Endothelial cell (in vitro differentiated cells): ENCODE measurements at places on chromosomes 6 and 20. TPM values are rescaled to one million over a fixed set of nuclear protein-coding genes. Genes with fewer than 3 reads are reported as not detected.

DNA sequence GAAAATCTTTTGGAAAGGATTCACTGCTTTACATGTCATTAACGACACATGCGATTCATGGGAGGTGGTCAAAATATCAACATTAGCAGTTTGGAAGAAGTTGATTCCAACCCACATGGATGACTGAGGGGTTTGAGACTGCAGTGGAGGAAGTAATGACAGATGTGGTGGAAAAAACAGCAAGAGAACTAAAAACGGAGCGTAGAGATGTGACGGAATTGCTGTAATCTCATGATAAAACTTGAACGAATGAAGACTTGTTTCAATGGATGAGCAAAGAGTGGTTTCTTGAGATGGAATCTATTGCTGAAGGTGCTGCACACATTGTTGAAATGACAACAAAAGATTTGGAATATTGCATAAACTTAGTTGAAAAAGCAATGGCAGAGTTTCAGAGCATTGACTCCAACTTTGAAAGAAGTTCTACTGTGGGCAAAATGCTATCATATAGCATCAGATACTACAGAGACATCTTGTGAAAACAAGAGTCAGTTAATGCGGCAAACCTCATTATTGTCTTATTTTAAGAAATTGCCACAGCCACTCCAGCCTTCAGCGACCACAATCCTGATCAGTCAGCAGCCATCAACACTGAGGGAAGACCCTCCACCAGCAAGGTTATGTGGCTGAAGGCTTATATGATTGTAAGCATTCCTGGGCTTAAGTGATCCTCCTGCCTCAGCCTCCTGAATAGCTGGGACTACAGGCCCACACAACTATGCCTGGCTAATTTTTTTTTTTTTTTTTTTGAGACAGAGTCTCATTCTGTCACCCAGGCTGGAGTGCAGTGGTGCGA, 19.2 kb downstream of the SRSF3 start:
- H3K4me3 ChIP-seq, result no peak overlapping the region
- peaks cover 6% of the 10 kb centered on the region for H3K4me1 ChIP-seq
- H3K27me3 ChIP-seq, result peaks cover 4% of the 10 kb centered on the region
- no peak overlapping the region for H3K27ac ChIP-seq
- peaks cover 16% of the 10 kb centered on the region for H3K36me3 ChIP-seq

GRCh38 chr20:33657704-33658095, 4.4 kb upstream of the C20orf144 start:
- no peak for DNase-seq
- H3K27me3 ChIP-seq, result peaks cover 15% of the 10 kb centered on the region
- H3K4me1 ChIP-seq, result peaks cover 5% of the 10 kb centered on the region
- H3K36me3 ChIP-seq, result no peaks in the 10 kb centered on the region
- no peak overlapping the region for H3K27ac ChIP-seq

DNA sequence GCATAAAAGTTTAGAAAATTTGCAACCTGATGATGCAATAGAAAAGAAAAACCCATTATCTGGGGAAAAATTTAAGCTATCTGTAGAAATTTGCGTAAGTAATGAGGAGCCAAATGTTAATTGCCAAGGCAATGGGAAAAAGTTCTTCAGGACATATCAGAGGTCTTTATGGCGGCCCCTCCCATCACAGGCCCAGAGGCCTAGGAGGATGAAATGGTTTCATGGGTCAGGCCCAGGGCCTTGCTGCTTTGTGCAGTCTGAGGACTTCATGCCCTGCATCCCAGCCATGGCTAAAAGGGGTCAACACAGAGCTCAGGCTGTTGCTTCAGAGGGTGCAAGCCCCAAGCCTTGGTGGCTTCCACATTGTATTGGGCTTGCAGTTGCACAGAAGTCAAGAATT, 582.8 kb downstream of the COL12A1 start:
- H3K4me3 ChIP-seq, result no peak overlapping the region
- no peaks in the 10 kb centered on the region for H3K4me1 ChIP-seq

Gene PKIG
- total RNA-seq, result 184 TPM

Gene ADGB
- total RNA-seq, result not detected
